ENCODE measurements at places on chromosomes 5 and 9.

GRCh38 chr5:122780296-122780695, 5.4 kb downstream of the SNX2 start:
- no peak for DNase-seq

GRCh38 chr5:40784027-40784653, 14.0 kb downstream of the PRKAA1 start:
- DNase-seq, result no peak

DNA sequence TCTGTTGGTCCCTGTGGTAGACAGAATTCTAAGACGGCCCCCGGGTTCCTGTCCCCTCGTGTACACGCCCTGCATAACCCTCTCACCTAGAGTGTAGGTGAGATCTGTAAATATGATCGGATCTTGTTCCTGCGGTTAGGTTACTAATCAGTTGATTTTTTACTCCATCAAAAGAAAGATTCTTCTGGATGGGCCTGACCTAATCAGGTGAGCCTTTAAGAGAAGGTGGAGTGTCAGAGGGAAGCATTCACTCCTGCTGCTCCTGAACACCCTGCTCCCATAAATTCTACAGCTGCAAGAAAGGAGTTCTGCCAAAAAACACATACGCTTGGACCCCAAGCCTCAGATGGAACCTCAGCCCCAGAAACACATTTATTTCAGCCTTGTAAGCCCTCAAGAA, 15.6 kb upstream of the FUBP3 start:
- no peak for DNase-seq

DNA sequence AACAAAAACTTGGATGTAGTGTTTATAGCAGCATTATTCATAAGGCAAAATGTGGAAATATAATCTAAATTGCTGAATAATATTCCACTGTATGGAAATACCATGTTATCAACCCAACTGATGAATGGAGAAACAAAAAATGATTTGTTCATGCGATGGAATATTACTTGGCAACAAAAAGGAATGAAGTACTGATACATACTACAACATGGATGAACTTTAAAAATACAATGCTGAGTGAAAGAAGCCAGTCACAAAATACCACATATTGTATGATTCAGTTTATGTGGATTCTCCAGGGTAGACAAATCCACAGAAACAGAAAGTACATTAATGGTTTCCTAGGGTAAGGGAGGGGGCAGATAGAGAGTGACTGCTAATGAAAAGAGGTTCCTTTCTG, 83.7 kb upstream of the DNAH5 start:
- no peak for DNase-seq

- DNase-seq, result no peak
Observed at GRCh38 chr9:125509476-125509875, 197.5 kb downstream of the MAPKAP1 start.

DNA sequence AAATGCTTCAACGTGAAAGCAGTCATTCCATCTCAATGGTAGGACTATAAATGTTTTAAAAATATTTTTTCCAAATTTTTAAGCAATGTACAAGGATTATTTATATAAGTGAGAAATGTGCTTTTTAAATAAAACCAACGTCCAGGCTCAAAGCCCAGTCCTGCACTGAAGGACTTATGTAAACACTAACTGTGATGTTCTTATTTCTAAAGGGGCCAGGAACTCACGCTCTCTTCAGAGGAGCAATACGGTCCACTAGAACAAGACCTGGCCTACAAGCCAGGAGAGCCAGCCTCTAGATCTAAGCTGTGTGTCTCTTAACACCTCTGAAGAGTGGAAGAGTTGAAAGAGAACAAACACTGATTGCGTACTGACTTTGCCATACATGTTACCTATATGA, 12.1 kb downstream of the TTLL11 start:
- no peak for DNase-seq

DNA sequence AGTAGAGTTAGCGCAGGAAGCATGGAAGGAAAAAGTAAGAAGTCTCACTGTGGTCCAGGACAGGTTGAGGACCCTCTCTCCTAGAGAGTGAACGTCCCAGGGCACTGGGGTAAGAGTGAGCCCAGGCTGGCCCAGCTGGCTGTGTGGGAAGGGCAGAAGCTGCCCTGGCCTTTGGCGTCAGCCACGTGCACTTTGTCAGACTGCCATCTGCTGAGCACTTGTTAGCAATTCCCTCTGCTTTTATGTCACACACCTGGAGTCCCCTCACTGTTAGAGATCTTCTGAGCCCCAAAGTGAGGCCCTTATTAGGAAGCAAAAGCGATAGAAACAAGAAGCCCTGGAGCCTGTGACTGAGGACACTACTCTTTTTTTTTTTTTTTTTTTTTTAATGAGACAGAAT, 79.1 kb downstream of the UGCG start:
- DNase-seq, result no peak

DNA sequence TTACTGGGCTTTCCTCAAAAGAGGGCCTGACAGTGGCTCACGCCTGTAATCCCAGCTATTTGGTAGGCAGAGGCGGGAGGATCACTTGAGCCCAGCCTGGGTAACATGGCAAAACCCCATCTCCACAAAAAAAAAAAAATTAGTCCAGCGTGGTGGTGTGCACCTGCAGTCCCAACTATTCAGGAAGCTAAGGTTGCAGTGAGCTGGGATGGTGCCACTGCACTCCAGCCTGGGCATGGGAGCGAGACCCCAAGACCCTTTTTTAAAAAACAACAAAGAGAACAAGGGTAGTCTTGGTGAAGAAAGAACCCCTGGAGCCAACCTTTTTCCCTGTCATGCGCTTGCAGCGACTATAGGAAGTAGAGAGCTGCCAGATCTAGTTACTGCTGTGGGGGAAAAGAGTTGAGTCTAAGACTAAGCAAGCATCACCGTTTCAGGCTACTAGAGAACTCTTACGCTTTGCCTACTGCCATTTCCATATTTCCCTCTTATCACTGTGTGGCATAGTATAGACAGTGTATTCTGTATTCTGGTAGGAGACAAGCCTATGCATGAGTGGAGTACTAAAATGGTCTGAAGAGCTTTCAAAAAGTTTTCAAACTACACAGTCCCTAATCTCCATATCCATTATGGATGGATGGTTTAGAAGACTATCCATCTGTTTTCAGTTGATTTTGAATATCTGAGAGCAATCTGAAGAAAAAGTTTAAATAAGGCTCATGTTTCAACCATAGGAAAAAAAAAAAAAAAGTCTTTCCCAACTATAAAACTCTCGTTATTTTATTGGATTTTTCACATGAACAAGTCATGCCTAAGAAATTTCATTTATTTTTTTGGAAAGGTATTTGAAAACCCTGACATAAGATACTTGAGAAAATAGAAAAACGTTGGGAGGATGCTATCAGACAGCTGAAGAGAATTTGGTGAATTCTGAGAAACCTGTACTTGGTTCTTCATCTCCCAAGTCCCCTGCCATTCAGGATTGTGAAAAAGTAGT, 2.6 kb downstream of the C9orf40 start:
- DNase-seq, result no peak

GRCh38 chr5:9182899-9183695, 362.8 kb downstream of the SEMA5A start:
- DNase-seq, result no peak

DNA sequence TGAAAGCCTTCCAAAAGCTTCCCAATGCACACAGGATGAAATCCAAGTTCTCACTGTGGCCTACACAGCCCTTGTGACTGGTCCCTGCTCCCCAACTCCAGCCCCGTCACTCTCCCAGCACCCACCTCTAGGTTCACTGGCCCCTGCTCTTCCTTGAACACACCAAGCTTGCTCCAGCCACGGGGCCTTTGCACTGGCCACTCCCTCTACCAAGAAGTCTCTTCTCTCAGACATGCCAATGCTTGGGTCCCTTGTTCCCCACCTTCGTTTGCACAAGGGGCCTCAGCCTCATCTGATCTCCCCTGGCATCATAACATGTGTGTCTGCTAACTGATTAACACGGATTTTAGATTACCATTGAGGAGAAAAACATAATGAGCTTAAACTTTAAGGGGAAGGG, 56.0 kb downstream of the ROR2 start:
- no peak for DNase-seq

DNA sequence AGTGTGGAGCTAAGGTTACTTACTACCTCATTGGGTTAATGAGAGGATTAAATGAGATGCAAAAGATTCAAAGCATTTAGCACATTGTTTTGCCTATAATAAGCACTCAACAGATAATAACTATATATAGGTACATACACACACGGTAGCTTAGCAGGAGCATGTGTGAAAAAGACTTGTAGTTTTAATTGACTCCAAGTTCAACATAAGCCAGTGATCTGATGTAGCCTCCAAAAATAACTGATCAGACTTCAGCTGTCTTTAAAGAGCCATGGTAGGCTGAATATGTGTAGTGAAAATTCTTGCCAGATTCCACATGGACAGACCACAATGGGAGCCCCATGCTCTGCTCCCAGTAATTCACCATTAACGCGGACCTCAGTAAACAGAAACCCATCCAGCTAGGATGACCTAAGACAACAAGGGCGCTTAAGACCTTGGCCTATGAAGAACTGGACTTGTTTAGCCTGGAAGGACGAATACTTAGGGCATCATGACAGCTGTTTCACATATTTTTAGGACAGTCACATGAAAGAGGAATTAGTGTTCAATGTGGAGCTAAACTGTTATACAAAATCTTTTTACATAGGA, 115.1 kb upstream of the ZNF366 start:
- DNase-seq, result no peak

- DNase-seq, result no peak
Observed at GRCh38 chr5:96961053-96961452, 25.2 kb downstream of the LNPEP start.

DNA sequence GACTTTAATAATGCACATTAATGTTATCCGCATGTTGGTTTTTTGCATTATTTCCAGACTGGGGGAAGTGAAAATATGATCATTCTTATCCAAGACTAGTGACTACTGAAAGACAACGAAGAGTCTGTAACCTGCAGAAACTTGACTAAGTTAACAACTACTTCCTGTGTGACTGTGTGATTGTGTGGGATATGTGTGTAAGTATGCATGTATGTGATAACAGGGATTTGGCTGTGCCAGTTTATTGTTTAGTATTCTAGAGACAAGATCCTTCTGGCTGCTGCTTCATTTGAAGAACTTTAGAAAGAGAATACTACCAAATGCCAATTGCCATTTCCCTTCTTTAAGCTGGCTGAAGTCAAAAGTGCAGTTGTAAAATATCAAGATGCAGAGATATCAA, 375.7 kb upstream of the PRR16 start:
- no peak for DNase-seq

GRCh38 chr5:165805756-165806155, 2300.3 kb downstream of the MAT2B start:
- DNase-seq, result no peak

GRCh38 chr5:11429254-11429653, 475.0 kb downstream of the CTNND2 start:
- no peak for DNase-seq

DNA sequence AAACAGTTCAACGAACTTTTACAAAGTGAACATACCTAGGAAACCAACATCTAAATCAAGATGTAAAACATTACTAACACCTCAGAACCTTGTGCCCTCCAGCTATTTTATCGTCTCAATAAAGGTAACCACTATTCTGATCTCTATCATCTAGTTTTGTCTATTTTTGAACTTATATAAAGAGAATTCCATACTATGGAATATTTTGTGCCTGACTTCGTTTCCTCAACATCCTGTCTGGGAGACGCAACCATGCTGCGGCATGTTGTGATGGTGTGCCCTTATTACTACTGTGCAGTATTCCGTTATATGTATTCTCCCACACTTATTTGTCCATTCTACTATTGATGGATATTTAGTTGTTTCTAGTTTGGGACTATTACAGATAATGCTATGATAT, 99.2 kb downstream of the NR6A1 start:
- DNase-seq, result no peak

GRCh38 chr5:149803641-149804468, 73.7 kb downstream of the PPARGC1B start:
- DNase-seq, result peak; percentile 51

- DNase-seq, result no peak
Observed at GRCh38 chr9:133594310-133594709, 14.9 kb downstream of the FAM163B start.

GRCh38 chr5:120706877-120707276, 242.8 kb downstream of the PRR16 start:
- no peak for DNase-seq

- DNase-seq, result no peak
Observed at GRCh38 chr9:16136961-16137360, 584.1 kb downstream of the CCDC171 start.

GRCh38 chr9:132007371-132008025, 72.2 kb downstream of the MED27 start:
- no peak for DNase-seq

DNA sequence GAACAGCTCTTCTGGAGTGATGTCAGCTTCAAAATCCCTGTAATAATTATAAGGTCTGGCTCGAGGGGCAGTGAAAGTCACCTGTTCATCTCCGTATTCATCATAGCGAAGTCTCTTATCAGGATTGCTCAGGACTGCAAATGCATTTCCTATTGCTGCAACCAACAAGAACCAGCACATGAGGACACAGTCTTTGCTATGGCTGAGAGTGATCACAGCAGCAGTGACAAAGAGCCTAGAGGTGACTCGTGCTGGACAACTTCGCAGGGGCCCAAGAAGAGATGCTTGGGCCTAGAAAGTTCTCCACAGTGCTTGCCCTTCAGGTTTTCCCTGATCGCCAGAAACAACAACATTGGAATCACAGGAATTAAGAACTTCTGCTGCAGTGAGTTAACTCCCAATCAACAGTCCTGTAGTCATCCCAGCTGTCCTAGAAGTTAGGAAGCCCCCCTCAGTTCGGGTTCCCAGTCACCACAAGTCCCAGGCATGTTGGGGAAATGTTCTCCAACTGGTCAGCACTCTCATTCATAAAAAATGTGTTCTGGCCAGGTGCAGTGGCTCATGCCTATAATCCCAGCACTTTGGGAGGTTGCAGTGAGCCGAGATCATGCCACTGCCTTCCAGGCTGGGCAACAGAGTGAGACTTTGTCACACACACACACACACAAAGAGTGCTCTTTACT, 13.0 kb downstream of the DNAJC18 start:
- DNase-seq, result no peak

GRCh38 chr5:74631081-74631953, 9.2 kb downstream of the ENC1 start:
- no peak for DNase-seq

GRCh38 chr5:39076757-39077728, 2.8 kb upstream of the RICTOR start:
- DNase-seq, result no peak

GRCh38 chr5:16192311-16192710, 12.7 kb upstream of the MARCHF11 start:
- no peak for DNase-seq

GRCh38 chr5:135162661-135163265, 128.7 kb upstream of the PITX1 start:
- DNase-seq, result no peak

GRCh38 chr9:98108531-98109031, 10.4 kb downstream of the TRIM14 start:
- DNase-seq, result peak; percentile 33

Measured in right forelimb (tissue), 1 donor.